ENCODE measurements at places on chromosomes 7 and 10.
A peak's percentile ranks its signal among the peaks of the same experiment; 100 is the strongest.

GRCh38 chr10:79352035-79352877, 5.0 kb downstream of the PPIF start:
- DNase-seq = no peak

DNA sequence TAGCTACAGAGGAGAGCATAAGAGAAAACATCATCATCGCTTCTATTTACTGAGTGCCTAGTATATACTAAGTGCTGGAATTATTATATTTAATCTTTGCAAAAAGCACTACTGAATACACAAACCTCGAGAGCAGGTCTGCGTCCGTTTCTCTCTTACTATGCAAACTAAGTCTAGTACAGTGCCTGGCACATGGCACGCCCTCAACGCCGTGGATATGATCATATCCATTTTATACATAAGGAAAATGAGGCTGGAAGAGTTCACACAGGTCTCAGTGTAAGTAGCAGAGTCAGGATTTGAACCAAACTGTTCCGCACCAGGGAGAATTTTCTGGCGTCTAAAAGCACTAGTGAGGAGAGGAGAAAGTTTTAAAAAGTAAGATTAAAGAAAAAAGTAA, 17.6 kb downstream of the MXI1 start:
- no peak for DNase-seq

GRCh38 chr10:111988646-111989045, 194.9 kb downstream of the GPAM start:
- no peak for DNase-seq

DNA sequence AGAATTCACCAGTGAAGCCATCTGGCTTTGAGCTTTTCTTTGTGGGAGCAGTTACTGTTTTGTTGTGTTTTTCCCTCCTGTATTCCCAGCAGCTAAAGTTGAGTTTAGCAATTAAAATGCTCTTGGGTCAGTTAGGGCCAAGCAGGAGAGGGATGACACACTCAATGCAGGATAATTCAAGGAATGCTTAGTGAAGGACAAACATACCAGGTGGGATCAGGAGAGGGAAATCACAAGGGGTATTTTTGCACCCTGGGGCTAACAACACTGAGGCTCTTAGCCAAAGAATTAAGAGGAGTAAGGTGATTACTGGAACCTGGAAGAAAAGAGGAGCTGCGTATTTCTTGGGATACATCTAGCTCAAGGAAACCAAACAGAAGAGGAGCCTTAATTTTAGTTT, 82.4 kb upstream of the KCND2 start:
- DNase-seq = no peak

GRCh38 chr7:45259966-45260646, 102.5 kb downstream of the RAMP3 start:
- DNase-seq = peak; percentile 75

DNA sequence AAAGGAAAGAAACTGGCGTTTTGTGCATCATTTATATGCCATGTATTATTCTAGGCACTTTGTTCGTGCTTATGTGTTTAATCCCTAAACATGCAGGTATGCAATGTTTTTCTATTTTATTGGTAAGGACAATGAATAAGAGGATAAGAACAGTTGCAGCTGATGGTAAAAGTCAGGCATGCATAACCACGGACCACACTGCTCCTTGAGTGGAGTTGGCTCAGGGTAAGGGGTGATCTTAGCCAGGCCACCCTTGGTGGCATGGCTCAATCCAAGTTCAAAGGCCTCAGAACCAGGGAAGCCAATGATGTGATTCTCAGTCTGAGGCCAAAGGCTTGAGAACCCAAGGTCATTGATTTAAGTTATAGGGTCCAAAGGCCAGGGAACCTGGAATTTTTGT, 1068.1 kb downstream of the NRG3 start:
- no peak for DNase-seq

DNA sequence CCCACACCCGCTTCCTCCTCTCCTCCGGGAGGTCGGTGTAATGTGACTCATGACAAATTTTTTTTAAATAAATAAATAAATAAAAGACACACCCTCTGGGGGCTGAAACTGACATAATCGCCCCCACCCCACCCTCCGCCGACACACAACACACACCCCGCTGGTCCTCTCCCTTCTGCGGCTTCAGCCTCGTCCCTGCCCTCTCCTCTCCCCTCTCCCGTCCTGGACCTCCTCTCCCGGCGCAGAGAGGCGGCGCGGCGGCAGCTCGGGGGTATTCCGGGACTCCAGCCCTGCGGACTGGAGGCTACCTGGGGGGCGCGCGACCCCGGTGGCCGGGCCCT, 686 bp downstream of the ABI1 start:
- peak; percentile 47 for DNase-seq

DNA sequence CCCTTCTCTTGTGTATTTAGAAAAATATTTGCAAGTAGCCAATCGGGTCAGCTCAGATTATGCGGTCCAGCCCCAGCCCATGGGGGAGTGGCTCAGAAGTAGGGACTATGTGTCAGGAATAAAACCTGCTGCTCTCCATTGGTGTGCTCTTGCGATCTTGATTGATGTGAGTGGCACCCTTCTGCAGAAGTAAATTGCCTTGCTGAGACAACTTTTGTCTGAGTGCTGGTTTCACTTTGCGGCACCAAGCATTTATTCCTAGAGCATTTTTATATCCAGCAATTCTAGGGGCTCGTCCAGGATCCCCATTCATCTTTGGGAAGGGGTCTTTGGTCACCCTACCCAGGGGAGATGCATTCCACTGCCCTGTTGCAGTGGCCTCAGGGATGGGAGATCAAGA, 26.1 kb upstream of the FAM221A start:
- DNase-seq = no peak

GRCh38 chr10:66999762-67000545, 74.1 kb downstream of the LRRTM3 start:
- DNase-seq = no peak

- no peak for DNase-seq
These were observed 34.1 kb upstream of the OCM2 start for GRCh38 chr7:98024075-98024474.

GRCh38 chr7:151559557-151560183, 40.0 kb upstream of the RHEB start:
- DNase-seq = no peak

DNA sequence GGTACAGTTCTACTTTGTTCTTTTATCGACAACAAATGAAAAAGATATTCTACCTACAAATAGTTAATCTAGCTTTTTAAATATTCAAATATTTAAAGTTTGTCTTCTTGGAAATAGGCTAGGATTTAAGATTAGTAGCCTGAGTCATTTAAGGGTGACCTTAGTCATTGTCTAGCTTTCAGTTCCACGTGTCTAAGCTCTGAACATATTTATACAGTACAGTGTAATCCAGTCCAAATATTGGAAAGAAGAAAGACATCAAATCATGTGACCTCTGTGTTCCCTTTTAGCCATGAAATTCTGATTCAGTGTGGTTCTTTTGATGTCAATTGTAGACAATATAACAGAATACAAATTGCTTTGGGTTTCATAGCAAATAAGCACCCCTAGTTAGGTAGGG, 121.1 kb downstream of the MALRD1 start:
- DNase-seq = no peak

DNA sequence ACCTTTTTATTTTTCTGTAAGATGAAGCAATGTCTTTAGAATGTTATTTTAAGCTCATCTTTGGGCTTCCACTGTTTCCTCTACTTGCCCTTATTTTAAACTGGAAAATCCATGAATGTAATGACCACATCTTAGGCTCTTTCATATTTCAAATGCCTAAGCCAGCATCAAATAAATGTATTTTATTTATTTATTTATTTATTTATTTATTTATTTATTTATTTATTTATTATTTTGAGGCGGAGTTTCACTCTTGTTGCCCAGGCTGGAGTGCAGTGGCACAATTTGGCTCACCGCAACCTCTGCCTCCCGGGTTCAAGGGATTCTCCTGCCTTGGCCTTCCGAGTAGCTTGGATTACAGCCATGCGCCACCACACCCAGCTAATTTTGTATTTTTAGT, 69.2 kb downstream of the HDAC9 start:
- no peak for DNase-seq

GRCh38 chr10:48800007-48800675, 115.5 kb downstream of the WDFY4 start:
- no peak for DNase-seq

DNA sequence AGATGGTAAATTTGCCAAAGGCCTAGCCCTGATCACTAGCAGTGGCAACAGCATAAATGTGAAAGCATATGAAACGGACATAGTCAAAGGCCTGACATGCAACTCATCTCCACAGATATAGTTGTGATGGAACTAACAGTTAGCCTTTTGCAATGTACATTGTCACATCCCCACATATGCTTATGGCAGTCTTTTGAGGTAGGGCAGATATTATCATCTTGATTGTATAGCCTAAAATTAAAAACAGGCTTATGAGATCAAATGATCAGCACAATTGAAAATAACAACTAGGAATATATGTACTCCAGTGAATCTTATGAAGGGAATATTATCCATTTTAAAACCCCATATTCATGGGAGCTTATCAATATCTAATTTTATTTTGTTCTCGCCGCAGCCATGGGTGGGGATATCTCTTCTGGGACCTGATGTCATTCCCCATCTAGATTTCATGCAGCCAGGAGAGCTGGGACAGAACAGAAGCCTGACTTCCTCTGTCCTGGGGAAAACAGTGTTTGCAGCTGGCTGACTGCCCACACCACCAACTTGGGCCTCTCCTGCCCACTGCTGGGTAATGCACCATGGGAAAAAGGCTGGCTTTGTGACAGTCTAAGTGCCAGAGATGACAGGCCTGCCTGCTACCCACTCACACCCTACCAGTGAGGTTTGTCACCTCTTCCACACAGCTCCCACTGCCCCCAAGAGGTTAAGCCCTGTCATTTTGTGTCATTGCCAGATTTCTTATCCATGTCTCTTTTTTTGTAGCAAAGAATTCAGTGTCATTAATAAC, 180.2 kb upstream of the FZD1 start:
- DNase-seq = no peak

GRCh38 chr10:48317321-48317990, 11.0 kb downstream of the MAPK8 start:
- DNase-seq = no peak

DNA sequence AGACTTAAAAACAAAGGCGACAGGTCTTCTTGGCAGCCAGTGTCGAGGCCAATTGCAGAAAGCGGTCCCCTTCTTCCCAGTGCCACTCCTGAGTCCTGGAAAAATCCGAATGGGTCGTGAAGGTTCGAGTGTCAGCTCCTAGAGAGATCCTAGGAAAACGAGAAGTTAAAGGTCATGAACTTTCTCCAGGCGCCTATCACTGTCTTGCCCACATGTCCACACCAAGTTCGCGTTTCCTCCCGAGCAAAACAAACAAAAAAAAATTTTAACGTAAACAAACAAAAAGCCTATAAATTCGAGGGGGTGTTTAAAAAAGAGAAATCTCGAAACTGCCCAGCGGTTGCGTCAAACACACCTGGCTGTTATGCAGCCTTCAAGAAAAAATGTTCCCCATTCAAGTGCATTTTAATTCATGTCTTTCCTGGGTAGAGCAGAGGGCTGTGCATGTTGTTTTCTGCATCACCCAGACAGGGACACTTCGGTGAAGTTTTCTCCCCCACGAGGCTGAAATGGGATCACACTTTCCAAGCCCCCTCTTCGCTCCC, 1.5 kb downstream of the ARHGAP21 start:
- no peak for DNase-seq

DNA sequence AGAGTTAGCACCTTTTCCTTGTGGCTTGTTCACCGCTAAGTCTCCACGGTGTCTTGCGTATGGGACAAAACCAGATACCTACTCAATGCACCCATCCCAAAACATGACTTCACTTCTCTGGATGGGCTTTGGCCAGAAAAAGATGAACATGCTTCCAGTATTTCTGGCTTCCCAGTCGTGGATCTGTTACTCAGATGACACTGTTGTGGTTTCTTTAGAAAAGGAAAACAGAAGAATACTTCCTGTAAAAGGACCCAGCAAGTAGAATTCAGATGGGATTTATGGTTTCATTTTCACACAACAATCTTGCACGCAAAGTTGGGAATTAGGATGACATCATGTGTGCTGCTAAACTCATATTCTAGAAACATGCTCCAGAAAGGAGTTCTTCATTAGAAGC, 216.7 kb downstream of the ADAM12 start:
- no peak for DNase-seq

Measured in BE2C (cell line).